ENCODE measurements at places on chromosomes 13 and 19. TPM values are rescaled to one million over a fixed set of nuclear protein-coding genes. Genes with fewer than 3 reads are reported as not detected.

NALCN gene
- total RNA-seq = 17.0 TPM

FARSA gene
- total RNA-seq = 31.1 TPM

WTIP gene
- total RNA-seq = 28.6 TPM

OR10H1 gene
- total RNA-seq = 0.05 TPM

NEK5 gene
- total RNA-seq = 0.29 TPM

KLK6 gene
- total RNA-seq = not detected

ZNF534 gene
- 0.14 TPM for total RNA-seq

SULT2B1 gene
- 0.60 TPM for total RNA-seq

ZFP30 gene
- 12.1 TPM for total RNA-seq

MTUS2 gene
- 0.69 TPM for total RNA-seq

ZNF726 gene
- 2.8 TPM for total RNA-seq

ALG11 gene
- 27.1 TPM for total RNA-seq

LPAR2 gene
- 2.0 TPM for total RNA-seq

AMH gene
- 0.46 TPM for total RNA-seq

DMKN gene
- 2.1 TPM for total RNA-seq

MISP3 gene
- total RNA-seq = 1.0 TPM

CCL25 gene
- total RNA-seq = not detected

MRI1 gene
- 19.6 TPM for total RNA-seq

UGGT2 gene
- total RNA-seq = 59.1 TPM

MYO16 gene
- total RNA-seq = 0.09 TPM

ZSWIM9 gene
- total RNA-seq = 6.1 TPM

TNPO2 gene
- total RNA-seq = 57.5 TPM
